ENCODE measurements at places on chromosomes 2 and 18. TPM values are rescaled to one million over a fixed set of nuclear protein-coding genes. Genes with fewer than 3 reads are reported as not detected.

DNA sequence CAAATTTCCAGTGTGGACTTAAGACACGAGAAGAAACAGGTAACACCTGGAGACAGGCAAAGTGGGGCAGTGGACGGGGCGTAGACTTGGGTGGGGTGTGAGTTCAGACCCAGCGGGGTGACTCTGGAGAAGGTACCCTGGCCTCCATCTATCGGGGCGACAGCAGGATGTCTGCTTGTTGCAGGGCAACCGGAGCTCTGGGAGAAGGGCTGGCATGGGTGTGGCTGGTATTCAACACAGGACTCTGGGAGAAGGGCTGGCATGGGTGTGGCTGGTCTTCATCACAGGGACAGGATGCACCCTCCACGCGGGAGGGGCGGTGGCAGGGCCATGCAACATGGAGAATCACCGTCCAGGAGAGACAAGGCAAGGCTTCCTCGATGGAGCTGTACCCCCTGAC, 198.5 kb downstream of the HDAC4 start:
- DNase-seq = peak; percentile 73

DNA sequence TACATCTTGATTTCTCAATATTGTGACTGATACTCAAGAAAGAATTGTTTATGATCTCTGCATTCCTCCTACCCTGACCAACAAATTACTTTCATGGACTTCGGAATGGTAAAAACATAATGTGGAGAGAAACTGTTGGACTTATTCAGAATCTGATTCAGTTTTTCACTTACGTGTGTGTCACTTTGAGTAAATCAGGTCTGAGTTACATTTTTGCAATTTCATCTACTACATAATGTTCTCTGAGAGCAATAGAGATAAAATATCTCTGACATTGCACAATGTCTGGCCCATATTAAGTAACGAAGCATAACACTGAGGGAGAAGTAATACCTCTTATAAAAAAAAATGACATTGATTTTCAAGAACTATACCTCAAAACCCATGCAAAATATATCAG, 1337.9 kb upstream of the CHAC2 start:
- no peak for DNase-seq

GRCh38 chr18:6106091-6106685, 210.9 kb upstream of the TMEM200C start:
- DNase-seq = no peak

GRCh38 chr2:195730912-195731311, 73.9 kb downstream of the SLC39A10 start:
- no peak for DNase-seq

DNA sequence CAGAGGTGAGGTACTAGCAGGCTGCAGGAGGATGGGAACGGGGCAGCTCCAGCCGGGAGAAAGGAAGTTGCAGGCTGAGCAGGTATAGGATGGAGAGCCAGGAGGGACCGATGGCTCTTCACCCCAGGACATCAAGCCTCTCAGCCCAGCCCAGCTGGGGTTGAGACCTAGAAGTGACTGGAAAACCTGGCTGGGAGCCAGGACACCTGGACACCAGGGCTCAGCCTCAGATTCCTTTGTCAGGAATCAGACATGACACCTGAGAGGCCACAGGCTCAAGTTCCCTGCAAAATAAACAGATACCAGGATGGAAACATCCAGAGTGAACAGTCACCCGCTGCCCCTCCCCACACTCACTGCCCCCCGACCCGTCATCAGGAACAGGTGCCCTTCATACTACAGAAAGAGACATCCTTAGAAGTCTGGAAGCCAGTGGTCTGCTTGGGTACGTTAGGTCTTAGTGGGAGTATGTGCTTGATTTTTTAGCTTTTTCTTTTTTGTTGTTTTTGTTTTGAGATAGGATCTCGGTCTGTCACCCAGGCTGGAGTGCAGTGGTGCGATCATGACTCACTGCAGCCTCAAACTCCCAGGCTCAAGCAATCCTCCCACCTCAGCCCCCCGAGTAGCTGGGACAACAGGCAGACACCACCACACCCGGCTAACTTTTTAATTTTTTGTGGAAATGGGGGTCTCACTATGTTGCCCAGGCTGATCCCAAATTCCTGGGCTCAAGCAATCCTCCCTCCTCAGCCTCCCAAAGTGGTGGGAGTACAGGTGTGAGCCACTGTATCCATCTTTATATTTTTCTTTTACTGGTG, 95.7 kb upstream of the STPG4 start:
- no peak for DNase-seq

GRCh38 chr2:230411570-230412370, 4.2 kb upstream of the SP100 start:
- DNase-seq = no peak

DNA sequence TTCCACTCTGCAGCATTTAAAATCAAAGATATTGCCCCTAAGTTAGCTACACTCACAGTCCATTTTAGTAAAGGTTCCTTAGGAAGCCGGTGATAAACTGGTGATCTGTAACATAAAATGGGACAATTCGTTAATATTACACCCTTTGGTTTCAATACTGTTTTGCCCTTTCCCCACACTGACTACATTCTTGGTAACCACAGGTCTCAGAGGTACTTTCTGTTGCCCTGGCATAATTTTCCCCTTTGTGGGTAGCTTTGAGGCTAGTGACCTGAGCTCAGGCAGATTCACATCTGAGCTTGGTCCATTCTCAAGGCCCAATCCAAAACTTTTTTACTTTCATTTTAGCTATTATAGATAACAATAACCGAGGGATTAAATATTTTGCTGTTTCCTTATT, 32.9 kb upstream of the CSRNP3 start:
- no peak for DNase-seq

GRCh38 chr2:191693166-191693565, 15.2 kb downstream of the NABP1 start:
- DNase-seq = no peak

DNA sequence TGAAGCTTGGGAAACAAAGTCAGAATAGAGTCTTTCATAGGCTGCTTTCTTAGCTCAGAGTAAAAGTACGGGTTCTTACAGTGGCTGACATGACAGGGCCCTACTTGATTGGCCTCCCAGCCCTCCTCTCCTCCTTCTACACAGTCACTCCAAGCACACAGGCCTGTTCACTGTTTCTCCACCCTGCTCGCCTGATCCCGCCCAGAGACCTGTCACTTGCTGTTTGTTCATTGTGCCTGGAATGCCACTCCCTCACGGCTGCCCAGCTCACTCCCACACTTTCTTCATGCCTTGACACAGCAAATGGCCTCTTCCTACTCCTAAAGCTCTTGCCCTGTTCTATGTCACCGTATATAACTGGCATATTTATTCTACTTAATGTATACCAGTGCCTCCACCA, 104.8 kb downstream of the MAP4K4 start:
- DNase-seq = no peak

DNA sequence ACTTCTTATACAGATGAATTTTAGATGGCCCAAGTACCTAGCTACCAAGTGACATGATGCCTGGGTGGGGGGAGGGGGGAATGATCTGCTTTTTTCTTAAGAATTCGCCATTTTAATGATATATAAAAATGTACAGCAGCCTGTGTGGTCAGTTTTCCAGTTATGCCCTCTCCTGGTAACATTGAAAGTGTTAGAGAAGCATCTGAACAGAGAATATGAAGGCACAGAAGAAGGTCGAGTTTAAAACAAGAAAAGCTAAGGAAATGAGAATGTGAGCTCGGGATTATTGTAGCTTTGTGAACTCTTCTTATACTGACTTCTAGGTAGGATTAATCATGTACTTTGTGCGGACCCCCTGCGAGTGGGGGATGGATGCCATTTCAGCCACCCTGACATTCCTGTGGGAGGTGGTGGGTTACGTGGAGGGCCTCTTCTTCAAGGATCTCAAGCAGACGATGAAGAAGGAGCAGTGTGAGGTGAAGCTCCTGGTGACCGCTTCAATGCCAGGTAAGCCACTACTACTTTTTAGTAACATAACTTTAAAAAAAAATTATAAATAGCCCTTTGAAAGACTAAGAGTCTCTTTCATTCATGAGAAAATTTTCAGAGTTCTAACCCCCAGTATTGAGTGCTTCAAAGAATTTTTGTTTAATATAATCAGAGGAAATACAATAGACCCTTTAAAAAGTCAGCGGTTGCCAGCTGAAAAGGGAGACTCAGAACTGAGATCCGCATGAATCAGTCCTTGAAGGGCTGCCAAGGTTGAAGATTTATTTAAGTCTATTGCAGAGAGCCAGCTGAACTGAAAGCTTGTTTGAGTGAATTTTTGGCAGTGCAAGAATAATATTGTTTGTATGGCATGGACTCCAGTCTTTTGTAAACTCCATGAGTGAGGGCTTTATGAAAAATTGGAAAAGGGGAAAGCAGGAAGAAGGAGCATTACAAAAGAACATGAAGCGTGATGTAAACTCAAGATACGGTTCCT, 68.6 kb upstream of the RPE start:
- no peak for DNase-seq

GRCh38 chr2:59232394-59233165, 991.5 kb upstream of the FANCL start:
- no peak for DNase-seq

DNA sequence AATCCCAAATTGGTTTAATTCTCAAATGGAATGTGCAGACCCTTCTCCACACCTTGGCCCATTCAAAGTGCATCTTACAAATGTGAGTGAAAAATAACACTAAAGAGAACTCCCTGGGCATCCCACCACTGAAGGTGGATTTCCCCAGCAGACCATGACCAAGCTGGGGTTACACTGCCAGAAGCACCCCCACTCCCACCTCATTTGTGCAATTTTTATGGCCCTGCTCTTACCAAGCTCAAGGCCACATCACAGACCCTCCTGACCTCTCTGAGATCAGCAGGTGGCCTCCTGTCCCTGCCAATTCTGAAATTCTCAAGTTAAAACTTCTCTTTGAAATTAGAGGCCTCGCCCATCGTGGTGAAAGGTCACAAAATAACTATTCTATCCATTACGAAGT, 21.6 kb downstream of the SIGLEC15 start:
- no peak for DNase-seq

GRCh38 chr18:10351858-10352257, 102.6 kb upstream of the APCDD1 start:
- DNase-seq = no peak

GRCh38 chr18:40420675-40421074, 1534.4 kb upstream of the PIK3C3 start:
- no peak for DNase-seq

DNA sequence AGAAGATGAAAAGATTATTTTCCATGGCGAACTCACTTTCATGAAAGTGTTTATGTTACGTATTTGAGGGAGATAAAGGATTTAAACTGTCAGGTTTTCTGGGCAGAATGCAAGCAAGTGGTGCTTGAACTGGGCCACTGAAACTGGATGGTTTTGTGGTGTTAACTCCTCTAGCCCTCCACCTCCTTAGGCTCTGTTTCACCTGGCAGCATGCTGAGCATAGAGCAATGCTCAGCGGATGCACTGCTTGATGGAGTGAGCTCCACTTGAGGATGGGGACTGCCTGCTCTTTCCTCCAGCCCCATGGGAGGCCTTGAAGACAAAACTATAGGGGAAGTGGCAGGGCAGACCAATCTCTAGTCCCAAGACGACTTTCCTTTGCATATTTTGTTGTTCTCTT, 345.8 kb downstream of the TDRD15 start:
- DNase-seq = no peak

DNA sequence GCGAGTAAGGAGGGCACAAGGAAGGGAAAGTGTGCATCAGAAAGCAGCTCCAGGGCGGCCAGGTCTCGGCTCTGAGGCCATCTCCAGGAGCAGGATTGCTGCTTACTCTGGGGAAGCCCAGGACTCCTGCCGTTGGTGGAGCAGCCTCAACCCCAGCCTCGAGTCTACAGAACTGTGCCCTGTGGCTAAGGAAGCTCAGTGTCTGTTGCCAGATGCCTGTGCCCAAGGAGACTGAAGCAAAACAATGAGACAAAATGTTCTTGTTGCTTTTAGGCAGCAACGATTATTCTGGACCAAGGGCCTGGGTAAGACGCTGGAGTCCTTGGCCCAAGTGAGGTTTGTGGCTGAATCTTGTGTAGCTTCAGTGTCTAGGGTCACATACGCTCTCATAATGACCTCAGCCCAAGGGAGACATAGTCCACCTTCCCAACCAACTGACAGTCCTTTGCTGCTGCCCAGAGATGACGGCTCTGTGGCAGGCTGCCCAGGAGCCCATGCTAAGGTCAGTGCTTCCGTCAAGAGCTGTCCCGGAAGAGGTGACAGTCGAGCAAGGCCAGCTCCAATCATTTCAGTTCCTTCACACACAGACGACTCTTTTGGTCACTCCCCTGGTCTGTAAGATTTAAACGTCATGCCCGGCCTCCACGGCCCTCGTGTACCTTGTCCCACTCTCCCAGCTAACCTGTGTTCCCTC, 223.8 kb downstream of the TTC32 start:
- no peak for DNase-seq

- DNase-seq = no peak
These were observed 103.4 kb downstream of the DYSF start for GRCh38 chr2:71556692-71557250.

DNA sequence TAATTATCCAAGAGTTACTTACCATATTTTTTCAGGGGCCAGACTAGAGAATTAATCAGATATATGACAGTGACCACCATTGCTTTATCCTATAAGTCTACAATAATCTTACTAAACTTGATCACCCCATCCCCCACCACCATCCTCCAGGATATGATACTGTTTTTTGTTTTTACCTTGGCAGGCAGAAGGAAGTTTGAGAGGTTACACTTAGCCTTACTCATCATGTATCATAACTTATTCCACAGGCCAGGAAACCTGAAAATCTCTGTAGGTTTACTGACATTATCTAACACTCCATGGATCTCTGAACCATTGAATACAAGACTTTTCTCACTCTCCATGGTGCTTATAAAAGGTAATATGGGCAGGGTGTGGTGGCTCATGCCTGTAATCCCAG, 602.7 kb downstream of the KCNJ3 start:
- DNase-seq = no peak

GRCh38 chr2:220509096-220509757, 881.8 kb downstream of the SLC4A3 start:
- no peak for DNase-seq

- no peak for DNase-seq
These were observed 26.5 kb upstream of the C2orf74 start for GRCh38 chr2:61135510-61135909.

GRCh38 chr2:47437287-47437686, 34.3 kb downstream of the MSH2 start:
- DNase-seq = no peak

- no peak for DNase-seq
These were observed 9.1 kb upstream of the LYPD6B start for GRCh38 chr2:149029307-149029965.

The CNDP1 gene
- total RNA-seq = not detected

The CAPN14 gene
- 0.10 TPM for total RNA-seq

The SLC23A3 gene
- total RNA-seq = 0.93 TPM

The C2orf74 gene
- total RNA-seq = 6.9 TPM

The NEU2 gene
- not detected for total RNA-seq

The BMP10 gene
- total RNA-seq = not detected

The BAZ2B gene
- total RNA-seq = 55.6 TPM

The PLCD4 gene
- total RNA-seq = 1.0 TPM

The RFTN2 gene
- total RNA-seq = 6.8 TPM

The ATP5MC3 gene
- 269 TPM for total RNA-seq

The CFC1 gene
- total RNA-seq = not detected

The TAF4B gene
- 4.9 TPM for total RNA-seq

The STRN gene
- total RNA-seq = 26.2 TPM

The ITGA6 gene
- 71.6 TPM for total RNA-seq
